Stimulated activated CD4-positive, alpha-beta T cell treated with anti-CD3 and anti-CD28 coated beads, Interleukin-1b, Interleukin-23, amount 100 ng/mL, for 1 hour (primary cell): ENCODE measurements at places on chromosomes 5 and 9.

DNA sequence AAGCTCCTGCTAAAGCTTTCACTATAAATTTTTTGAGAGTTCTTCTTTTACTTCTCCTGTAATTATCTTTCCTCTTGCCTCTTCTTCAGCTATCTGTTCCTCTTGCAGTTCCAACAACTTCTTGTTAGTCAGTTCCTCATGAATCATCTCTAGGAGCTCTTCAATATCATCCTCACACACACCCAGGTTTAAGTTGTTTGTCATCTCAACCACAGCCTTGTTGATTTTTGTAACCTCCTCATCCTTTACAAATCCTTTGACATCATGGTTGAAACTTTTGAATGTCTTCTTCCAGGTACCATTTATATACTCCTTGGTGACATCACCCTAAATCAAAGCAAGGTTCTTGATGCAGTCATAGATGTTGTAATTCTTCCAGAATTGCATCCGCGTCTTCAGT is 106.3 kb upstream of the MAMDC2 start:
- no peak for DNase-seq

GRCh38 chr5:74254257-74254656 is 386.3 kb downstream of the ENC1 start:
- DNase-seq = no peak

DNA sequence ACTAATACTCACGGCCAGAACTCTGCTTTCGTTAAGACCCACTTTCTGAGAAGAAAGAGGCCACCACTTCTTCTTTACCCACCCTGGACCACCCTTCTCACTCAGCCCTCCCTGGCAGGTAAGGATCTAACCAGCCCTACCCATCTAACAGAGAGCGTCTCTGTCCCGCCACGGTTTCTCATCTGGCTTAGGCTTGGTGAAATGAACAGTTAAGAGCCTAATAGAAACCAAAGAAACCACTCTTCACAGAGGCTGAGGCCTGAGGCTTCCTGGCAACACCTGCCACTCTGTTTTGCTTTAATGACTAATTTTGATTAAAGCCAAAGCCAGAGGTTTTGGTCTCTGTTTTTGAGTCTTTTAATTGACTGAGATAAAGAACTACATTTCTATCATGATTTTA is 354.1 kb upstream of the SLC30A5 start:
- no peak for DNase-seq

DNA sequence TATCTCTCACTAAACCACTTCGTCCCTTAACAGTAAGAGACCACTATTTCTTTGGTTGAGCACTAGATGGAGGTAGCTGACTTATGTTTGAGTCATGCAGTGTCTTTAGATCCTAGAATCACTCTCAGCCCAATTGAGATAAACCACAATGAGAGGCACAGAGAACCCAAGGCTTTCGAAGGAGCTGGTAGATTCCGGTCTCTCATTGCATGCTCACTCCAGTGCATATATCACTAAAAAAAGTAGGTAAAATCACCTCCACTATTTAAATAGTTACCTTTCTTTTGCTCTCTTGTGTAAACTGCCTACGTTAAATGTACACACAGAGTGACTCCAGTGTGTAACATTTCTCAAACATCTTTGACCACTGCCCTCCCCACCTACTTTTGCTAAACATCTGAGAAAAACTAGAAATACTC is 27.6 kb downstream of the ACTL7A start:
- DNase-seq = no peak

- no peak for DNase-seq
Measured at GRCh38 chr5:95900383-95900958, 61.2 kb downstream of the ELL2 start.

DNA sequence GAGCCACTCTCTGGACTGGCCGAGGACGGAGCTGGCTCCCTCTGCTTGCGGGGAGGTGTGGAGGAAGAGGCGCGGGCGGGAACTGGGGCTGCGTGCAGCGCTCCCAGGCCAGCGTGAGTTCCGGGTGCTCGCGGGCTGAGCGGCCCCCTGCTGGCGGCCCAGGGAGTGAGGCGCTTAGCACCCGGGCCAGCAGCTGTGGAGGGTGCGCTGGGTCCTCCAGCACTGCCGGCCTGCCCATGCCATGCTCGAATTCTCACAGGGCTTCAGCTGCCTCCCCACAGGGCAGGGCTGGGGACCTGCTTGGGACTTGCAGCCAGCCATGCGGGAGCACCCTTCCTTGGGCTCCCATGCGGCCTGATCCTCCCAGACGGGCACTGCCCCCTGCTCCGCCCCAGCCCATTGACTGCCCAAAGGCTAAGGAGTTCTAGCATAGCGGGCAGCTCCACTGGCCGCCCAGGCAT is 416.9 kb downstream of the MRPS30 start:
- DNase-seq = no peak

- no peak for DNase-seq
Measured at GRCh38 chr9:95086564-95086955, 230.9 kb downstream of the FANCC start.

- DNase-seq = no peak
Measured at GRCh38 chr9:114894609-114895433, 35.6 kb downstream of the TNFSF8 start.

GRCh38 chr9:98795970-98796363 is 388 bp downstream of the ANKS6 start:
- no peak for DNase-seq

DNA sequence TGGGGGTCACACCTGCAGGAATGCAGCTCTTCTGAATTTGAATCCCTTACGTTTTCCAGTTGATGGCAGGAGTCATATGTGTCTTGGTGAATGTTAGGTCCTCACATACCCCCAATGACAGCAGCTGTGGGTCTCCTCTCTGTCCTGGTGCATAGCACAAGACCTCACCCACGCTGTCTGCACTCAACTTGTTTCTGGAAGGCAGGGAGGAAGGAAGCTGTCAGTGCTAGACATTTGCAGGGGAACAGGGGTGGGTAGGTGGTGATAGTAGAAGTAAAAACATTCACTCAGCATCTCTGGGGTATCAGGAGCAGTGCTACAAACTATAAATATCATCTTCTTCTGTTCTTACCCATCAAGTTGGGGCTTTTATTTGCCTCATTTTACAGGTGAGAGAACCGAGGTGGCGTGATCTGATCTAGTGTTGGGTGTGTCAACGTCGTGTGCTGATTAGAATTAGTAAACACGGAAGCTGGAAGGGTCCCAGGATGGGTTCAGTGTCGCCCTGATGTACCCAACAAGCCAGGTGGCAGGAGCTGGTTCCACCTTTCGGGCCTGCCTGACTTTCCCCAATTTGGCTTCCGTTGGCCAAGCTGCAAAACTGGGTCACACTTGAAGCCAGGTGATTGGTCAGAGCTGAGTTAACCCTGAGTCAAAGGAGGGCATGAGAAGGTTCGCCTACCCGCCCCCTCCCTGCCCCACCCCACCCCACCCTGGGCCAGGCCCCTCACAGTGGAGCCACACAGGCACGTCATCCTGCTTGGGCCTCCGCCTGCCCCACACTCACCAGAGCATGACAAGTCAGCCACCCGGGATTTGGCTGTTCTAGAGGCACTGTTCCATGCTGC is 15.8 kb downstream of the ERGIC1 start:
- no peak for DNase-seq

DNA sequence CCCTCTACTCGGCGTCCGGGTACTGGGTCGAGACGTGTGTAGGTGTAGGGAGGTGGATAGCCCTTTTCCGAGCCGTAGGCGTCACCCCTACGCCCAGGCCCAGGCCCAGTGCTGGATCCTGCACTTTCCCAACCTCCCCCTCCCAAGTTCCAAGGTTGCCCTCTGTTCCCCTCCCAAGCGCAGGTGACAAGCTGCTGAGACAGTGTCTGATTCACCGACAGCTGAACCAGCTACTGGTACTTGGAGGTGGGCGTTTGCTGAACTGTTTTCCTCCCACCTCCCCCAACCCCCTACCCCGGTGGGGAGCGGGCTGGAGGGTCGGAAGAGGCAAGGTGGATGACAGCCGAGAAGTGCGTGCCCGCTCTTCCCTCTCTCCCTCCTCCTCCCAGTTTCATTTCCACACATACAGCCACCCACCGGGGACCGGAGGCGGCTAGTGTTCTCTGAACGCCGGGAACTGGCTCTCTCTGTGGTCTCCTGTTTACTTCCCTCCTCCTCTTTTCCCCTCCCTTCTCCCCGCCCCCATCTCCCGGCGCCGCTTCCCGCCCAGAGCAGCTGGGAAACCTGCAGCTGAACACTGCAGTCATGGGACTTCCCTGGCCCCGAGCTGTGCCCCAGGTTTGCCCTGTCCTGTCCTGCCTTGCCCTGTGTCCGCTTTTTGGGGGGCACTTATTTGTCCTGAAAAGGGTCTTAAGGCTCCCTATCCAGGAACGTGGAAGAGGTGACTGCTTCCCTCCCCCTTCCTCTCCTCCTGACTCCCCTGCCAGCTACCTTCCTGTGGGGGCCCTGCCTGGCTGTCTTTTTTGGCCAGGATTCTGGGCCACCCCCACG is 6.2 kb upstream of the KLF9 start:
- DNase-seq = no peak

- no peak for DNase-seq
Measured at GRCh38 chr5:150431574-150431973, 18.0 kb downstream of the RPS14 start.

DNA sequence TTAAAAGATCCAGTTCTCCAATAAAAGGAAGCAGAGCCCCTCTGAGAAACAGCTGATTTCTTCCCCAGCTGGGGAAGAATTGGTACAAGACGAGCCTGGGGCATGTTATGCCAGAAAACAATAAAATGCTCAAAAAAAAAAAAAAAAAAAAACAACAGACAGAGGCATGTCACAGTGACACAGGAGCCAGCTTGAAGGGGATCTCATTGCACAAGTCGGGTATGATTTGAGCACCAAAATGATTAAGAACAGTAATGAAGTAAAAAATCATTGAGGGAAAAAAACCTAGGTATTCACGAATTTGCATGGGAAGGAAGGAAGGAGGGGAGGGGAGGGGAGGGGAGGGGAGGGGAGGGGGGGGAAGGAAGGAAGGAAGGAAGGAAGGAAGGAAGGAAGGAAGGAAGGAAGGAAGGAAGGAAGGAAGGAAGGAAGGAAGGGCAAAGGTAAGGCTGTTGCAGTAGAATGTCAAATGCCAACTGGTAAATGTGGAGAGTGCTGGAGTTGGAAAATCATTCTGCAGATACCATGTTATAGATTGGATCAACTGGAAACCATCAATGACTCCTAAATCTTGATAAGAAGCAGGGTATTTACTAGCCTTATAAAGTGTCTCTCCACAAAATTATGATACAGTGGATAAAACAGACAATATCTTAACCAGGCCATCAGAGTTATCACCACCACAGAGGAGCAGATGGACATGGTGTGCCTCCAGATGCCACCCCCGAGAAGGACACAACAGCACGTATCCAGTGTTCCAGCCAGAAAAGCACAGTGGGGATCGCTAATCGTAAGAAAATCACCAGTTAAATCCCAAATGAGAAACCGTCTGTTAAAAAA is 7.2 kb downstream of the GNA14 start:
- DNase-seq = no peak

GRCh38 chr9:96270236-96270744 is 31.7 kb downstream of the HSD17B3 start:
- no peak for DNase-seq

DNA sequence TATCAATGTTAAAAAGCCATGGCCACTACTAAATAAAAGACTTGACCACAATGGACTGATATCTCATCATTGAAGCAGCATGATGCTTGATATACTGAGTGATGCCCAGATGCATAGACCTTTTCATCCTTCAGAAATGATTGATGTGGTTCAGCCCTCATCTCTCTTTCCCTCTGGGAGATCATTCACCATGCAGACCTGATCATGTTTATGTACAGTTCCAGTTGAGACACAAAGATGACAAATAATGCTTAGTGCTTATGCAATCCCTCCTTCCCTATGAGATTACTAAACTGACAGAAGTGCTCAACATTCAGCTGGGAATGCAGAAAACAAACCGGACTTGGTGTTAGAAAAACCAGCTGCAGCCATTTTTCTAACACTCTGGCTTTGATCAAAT is 91.9 kb upstream of the TLR4 start:
- no peak for DNase-seq

DNA sequence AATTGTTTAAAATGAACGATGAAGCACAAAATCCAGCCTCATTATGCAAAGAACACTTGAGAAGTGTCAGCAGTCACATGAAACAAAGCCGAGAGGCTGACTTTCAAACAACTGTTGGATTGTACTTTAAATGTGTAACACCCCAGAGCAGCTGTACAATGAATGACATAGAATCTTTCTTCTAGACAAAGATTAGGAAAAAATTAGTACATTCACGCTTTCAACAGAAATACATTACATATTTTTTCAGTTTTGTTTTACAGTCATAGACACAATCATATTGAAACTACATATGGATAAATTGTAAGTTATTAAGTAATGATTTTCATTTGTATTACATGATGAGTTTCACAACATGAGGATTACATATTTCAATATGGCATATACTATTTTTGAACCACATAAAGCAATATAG is 10.6 kb upstream of the AGXT2 start:
- no peak for DNase-seq

- DNase-seq = no peak
Measured at GRCh38 chr5:120152931-120153330, 311.2 kb upstream of the PRR16 start.

DNA sequence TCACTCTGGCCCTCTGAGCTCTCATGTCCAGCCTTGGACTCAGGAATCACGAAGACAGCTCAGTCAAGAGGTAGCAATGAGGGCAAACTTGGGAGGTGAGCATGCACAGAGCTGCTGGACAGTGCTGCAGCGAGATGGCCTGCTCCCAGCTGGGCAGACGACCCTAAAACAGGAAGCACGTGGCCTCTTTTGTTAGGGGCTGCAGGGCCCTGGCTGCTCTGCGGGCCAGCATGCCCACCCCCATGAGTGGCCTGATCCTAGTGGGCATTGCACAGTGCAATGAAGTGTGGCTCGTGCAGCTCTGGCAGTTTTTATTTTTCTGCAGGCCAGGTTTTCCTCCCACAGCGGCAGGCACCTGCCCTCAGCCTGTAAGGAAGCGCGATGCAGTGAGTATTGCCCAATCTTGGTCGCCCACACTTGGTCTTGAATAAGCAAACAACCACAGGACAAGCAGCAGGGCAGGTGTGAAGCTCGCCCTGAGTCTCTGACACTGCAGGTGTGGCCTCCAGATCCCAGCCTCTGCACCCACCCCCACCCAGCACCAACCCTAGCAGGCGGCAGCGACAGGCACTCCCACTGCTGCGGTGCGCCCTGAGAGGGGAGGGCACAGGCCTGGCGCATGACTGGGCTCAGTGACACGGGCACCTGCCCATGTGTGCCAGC is 60.8 kb downstream of the SEMA4D start:
- DNase-seq = no peak

GRCh38 chr5:135173662-135174290 is 139.7 kb upstream of the PITX1 start:
- no peak for DNase-seq

- no peak for DNase-seq
Measured at GRCh38 chr5:135135530-135136226, 101.7 kb upstream of the PITX1 start.

DNA sequence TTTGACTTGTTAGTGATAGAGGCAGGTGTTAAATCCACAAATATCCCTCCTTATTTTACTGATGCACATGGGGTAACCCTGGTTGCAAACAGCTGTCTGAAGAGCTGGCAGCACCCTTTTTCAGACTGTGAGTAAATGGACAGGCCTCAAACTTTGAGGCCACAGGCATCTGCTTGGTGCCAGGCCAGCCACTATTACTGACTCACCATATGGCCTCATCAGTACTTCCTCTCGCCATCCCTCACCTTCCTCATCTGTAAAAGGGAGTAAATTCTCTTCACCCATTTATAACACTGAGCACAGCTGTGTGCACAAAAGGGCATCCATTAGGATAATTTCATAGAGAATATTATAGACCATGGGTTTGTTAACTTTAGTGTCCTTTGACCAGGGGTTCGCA is 11.9 kb upstream of the TNIP1 start:
- no peak for DNase-seq

GRCh38 chr9:129595903-129596540 is 24.9 kb downstream of the C9orf50 start:
- no peak for DNase-seq
